Mesothelial cell of epicardium (in vitro differentiated cells): ENCODE measurements at places on chromosomes 2 and 18. TPM values are rescaled to one million over a fixed set of nuclear protein-coding genes. Genes with fewer than 3 reads are reported as not detected.

DNA sequence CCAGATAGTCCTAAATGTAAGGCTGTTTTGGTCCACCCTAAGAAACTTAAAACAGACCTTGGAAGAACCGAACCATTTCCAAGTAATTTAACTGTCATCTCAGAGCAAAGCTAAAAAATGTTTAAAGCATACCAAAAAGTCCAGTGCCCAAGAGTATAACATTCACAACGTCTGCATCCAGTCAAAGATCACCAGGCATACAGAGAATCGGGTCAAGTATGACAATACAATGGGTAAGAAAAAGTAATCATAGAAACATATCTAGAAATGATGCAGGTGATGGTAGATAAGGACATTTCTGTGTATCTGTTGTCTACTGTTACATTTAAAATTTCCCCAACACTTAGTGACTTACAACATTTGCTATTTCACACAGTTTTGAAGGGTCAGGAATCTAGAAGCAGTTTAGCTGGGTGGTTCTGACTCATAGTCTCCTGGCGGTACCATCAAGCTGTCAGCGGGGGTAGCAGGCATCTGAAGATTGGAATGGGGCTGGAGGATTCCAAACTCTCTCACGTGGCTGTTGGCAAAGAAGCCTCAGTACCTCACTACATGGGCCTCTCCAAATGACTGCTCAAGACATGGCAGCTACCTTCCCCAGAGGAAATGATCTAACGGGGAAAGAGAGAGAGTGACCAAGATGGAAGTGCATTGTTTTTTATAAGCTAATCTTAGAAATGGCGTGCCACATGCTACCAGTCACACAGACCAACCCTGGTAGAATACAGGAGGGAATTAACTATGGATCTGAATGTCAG lies 36.6 kb upstream of the DYNC2LI1 start:
- no peak for DNase-seq

The SLC30A3 gene
- total RNA-seq: 2.3 to 3.4 TPM (median 3.1 TPM) in 3 replicates

DNA sequence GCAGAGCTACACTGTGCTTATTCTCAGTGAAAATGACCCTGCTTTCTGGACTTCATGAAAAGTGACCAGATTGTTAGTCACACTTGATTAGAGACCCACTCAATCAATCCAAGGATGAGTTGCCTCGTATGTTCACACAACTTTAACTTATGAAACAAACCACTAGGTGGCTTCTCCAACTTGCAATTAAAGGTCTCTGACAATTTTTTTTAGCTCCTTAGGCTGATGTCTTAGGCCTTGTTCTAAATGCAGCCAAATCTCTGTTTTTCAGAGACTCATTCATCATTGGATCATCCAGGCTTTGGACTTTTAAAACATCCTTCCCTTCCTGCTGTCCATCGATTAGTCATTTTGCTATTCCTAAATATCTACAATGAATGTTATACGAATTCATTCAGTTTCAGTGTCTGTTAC lies 63.4 kb downstream of the MREG start:
- DNase-seq: no peak

- DNase-seq: no peak
Observed at GRCh38 chr18:22136395-22136794, 33.0 kb upstream of the GATA6 start.

The YWHAQ gene
- 240 to 248 TPM (median 248 TPM) in 3 replicates for total RNA-seq
